Amniotic stem cell (primary cell): ENCODE measurements at places on chromosomes 11 and 22.

GRCh38 chr11:86058360-86058759 lies 10.5 kb downstream of the PICALM start:
- DNase-seq: no peak

- no peak for DNase-seq
Observed at GRCh38 chr22:42642806-42643633, 2.6 kb upstream of the ATP5MGL start.

- no peak for DNase-seq
Observed at GRCh38 chr22:30887861-30888260, 80.7 kb downstream of the MORC2 start.

GRCh38 chr22:44195189-44195871 lies 14.6 kb downstream of the PARVG start:
- DNase-seq: no peak

DNA sequence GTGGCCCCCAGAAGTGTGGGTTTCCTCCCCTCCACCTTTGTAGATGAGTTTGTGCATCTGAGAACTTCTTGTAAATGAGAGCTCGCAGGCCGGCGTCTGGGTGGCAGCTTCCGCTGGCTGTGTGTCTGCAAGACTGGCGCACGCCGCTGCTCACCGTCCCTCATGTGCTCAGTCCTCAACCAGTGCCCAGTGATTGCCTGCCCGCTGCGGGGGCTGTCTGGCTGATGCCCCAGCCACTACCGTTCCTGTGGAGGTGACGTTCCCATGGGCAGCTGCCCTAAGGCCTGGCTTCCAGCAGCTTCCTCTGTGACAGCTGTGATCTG lies 8.8 kb downstream of the TBX1 start:
- no peak for DNase-seq
